ENCODE measurements at places on chromosomes 1 and 21.

- no peak for DNase-seq
Observed at GRCh38 chr1:59674595-59674994, 140.2 kb upstream of the HOOK1 start.

DNA sequence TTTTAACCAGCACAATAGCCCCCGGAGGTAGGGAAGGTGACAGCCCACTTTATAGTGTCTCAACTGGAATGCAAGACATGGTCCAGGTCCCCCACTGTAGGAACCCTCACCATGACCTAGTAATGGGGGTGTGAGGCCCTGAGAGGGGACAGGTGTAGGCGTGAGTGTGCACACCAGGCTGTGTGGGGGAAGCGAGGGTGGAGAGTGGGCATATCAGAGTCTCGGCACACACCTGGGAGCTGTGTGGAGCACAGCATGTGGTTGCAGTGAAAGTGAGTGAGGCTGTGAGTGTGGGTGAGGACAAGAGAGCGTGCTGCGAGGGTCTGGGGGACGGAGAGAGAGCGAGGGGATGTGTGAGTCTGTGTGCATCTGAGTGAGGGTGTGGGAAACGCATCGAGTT lies 17.1 kb upstream of the RSPO1 start:
- no peak for DNase-seq

DNA sequence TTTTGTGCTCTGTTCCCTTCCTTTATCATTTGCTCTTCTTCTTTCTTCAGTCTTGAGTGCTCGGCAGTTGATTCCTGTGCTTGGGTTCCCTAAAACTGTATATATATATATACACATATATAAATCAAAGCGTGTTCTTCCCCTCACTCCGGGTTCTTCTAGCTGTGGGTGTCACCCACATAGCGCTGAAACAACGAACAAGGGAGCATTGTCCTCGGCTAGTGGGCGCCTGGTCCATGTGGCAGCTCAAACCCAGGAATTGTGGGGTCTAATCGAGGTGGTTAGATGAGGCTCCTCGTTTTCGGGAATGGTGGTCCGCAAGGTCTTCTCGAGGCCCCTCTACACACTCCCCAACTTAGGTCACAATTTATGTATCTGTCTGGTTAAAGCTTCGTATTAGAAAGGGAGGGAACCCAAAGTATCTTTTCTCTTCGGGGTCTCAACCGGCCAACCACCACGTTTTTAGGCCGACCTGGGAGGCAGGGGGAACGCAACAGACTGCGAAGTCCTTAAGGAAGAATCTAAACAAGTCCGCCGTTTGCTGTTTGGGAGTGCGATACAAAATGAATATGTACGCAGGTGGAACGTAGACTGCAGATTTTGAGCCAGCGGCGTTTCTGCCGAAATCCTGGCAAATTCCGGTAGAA lies 504 bp upstream of the SDHC start:
- DNase-seq: no peak

DNA sequence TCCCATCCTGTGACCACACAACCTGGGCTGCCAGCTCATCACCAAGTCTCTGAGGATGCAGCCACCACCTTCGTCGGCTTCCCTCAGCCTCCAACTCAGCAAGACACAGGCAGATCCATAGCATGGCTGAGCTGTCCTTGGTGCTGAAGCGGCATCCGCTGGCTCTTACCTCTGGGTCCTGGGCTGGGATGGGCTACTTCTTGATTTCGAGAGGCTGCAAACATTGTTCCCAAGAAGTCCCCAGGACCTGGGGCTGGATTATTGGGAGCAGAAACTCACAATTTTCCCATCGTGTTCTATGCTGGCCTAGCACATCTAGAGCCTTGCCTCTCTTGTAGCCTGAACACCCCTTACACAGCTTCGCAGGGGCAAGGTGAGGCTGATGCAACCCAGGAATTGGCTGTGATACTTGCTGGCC lies 24.9 kb upstream of the C1QA start:
- DNase-seq: no peak

- DNase-seq: no peak
Observed at GRCh38 chr1:97365026-97365425, 555.8 kb downstream of the DPYD start.

DNA sequence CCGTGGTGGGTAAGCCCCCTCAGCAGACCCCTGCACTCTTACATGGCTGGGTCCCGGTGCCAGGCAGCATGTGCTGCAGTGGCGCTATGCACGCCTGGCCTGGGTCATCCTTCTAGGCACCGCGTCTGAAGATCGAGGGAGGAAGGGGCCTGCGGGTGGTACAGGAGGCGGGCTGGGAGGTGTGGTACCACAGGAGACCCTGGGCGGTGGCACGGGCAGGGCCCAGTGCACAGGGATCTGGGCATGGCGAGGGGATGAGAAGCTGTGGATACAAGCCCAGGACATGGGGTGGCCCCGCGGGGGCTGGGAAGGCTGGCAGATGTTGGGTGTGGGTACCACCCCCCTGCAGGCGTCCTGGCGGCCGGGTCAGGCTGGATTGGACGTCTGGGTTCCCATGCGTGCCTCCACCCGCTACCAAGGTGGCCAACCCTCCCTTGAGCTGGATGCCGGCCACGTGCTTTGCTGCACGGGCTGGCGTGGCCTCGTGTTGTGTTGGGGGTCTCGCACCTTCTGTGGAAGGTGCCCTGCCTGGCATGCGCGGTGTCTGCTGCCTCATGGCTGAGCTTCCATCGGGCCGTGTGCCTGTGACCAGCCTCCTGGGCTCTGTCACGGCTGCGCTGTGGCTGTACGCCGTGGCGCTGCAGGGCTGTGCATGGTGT lies 19.7 kb downstream of the CFAP410 start:
- no peak for DNase-seq

- DNase-seq: no peak
Observed at GRCh38 chr1:165898837-165899236, 71.4 kb downstream of the UCK2 start.

DNA sequence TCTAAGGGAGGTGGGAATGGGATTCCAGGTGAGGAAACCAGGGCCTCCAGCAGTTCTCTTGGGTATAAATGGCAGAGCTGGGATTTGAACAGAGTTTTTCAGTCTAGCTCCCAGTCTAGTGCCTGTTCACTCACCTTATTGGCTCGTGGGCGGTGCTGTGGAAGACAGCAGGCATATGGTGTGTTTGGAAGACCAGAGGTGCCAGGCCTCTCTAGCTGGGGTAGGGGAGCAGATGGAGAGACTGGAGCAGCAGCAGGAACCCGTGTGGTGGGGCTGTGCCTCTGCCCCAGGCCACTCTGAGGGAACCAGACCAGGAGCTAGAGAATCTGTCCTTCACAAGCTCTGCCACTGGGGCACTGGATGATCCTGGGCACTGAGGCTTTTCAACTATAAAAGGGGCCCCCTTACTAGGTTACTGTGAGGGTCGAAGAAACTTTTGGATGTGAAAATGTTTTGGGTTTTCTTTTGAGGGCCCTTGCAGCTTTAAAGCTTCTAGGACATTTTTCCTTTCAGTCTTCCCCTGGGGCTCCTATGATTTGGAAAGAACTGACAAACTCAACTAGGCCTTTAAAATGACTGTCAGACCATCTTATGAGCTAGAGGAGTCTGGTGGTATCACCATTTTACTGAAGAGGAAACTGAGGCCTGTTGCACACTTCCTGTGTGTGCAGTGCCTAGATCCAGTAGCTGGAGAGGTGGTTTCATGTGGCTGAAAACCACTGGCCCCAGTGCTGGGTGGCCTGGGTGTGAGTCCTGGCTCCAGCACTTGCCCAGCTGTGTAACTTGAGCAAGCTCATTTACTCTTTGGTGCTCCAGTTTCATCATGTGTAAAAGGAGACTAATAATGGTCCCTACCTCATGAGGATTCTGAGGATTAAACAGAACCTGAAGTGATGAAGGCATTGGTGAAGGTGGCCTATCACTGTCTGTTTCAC lies 6.1 kb downstream of the DMRTB1 start:
- no peak for DNase-seq

DNA sequence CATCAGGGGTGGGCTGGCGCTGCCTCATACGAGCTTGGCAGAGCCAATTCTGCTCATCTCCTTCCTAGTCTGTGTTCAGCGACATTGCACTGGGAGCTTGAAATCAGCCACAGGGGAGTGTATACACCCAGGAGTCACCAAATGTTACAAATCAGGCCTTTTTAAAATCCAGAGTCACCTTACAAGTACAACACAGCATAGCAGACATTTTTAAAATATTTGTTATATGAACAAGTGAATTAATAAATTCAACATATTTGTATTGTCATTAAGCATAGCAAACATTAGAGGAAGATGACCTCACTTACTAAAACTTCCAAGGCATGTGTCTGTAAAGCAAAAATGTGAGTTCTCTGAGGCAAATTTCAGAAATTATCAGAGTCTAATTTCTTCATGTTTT lies 210.0 kb downstream of the HLX start:
- DNase-seq: no peak

DNA sequence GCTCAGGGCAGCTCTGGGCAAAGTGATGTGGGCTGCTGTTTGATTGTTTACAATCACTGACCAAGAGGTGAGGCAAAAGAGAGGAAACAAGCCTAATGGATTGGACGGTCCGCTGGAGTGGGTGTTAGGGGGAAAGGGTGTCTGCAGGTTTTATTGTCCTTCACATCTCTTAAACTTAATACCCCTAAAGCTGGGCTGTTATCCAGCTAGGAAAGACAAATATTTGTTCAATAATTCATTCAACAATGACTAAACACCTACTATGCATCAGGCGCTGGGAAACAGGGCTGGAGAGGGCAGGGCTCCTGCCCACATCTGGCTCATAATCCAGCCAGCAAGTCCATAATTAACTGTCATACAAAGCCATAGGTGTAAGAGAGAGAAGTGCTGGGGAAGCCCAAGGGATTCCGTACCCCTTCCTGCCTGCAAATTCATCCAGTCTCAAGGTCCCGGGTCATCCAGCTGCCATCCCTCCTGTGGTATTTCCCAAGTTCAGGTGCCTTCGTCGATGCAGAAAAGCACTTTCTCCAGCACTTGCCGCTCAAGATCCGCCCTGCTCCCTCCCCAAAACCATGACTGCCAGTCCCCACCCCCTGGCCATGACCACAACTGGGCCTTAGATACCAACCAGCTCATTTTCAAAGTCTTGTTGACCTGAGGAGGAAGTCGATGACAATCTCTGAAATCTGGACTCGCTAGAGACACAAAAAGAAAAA lies 10.7 kb downstream of the TMEM63A start:
- DNase-seq: no peak

GRCh38 chr1:174880171-174880570 lies 119.6 kb upstream of the CACYBP start:
- no peak for DNase-seq

DNA sequence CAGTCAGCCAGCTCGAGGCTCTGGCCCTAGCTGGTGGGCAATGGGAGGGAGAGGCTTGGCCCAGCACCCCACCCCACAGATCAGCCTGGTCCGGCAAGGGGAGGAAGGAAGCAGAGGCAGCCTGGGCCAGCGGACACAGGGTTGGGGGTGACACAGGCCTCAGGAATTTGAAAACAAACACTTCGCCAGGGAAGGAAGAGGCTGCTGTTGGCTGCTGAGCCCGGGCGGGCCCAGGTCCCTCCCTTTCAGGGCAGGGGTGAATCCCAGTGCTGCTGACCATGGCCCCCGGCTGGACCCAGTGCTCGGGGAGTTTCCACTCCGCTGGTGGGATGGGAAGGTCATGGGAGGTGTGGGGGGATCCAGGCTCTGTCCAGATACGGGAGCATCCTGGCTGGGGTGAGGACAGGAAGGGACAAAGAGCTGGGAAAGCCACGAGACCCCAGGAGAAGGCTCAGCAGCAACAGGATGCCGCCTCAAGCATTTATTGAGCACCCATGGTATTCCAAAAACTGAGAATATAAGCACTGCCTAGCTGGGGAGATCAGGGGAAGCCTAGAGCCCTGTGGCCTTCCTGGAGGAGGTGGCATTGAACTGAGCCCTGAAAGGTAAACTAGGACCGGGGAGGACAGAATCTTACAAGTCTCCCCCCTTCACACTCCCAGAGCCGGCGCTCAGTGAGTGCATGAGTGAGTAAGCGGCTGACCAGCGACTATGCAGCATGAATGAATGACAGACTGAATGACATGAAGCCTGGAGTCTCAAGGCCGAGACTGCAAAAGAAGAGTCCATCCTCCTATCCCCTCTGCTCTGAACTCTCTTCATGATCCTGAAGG lies 26.2 kb upstream of the EPHA2 start:
- no peak for DNase-seq

GRCh38 chr1:214862421-214862820 lies 220.1 kb upstream of the KCNK2 start:
- no peak for DNase-seq

DNA sequence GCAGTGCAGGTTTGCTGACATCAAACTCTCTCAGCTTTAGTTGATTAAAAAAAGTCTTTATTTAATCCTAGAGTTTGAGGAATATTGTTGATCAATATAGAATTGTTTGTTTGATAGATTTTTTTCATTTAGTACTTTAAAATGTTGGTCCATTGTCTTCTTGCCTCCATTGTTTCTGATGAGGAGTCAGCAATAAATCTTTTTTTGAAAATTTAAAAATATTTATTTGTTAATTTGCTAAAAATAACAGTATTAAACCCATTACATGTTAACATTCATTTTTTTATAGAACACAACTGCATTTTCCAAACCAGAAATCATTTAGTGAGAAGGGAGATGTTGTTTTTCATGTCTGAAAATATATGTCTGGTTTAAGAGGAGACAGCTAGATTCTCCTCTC lies 173.8 kb upstream of the USP24 start:
- DNase-seq: no peak

DNA sequence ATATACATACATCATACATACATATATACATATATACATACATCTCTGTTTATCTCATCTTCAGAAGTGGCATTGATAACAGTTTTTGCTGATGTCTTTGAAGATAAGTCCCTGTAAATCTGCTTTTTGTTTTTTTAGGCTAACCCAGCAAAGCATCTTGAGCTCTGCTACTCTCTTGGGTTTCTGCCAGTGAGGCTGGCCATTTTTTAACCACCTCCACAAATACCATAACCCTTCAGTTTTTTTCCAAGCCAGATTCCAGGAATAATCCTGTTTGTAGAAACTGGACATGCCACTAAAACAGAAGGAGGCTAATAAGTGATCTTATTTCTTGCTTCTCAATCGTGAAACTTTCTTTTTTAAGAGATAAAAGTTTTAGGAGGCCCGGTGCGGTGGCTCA lies 21.6 kb downstream of the SDHC start:
- DNase-seq: no peak

GRCh38 chr1:26066160-26066559 lies 1.3 kb downstream of the TRIM63 start:
- DNase-seq: no peak

- DNase-seq: no peak
Observed at GRCh38 chr1:14945132-14946010, 208.2 kb upstream of the TMEM51 start.

GRCh38 chr1:33709783-33710718 lies 153.8 kb upstream of the HMGB4 start:
- DNase-seq: no peak

DNA sequence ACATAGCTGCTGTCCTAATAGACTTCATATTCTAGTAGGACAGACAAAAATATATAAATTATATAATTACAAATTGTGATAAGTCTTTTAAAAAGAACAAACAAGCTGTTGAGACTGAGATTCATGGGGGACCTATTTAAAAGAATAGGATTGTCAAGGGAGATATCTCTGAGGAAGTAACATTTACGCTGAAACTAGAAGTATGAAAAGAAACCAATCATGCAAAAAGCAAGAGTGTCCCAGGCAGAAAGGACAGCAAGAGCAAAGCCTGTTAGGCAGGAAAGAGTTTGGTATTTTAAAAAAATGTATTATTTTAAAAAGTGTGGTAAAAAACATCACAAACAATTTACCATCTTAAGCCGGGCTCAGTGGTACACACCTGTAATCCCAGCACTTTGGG lies 9.1 kb upstream of the METTL13 start:
- no peak for DNase-seq
